ENCODE measurements at places on chromosomes 6 and 20.

GRCh38 chr6:116500969-116501433, 10.4 kb upstream of the CALHM5 start:
- no peak for DNase-seq

DNA sequence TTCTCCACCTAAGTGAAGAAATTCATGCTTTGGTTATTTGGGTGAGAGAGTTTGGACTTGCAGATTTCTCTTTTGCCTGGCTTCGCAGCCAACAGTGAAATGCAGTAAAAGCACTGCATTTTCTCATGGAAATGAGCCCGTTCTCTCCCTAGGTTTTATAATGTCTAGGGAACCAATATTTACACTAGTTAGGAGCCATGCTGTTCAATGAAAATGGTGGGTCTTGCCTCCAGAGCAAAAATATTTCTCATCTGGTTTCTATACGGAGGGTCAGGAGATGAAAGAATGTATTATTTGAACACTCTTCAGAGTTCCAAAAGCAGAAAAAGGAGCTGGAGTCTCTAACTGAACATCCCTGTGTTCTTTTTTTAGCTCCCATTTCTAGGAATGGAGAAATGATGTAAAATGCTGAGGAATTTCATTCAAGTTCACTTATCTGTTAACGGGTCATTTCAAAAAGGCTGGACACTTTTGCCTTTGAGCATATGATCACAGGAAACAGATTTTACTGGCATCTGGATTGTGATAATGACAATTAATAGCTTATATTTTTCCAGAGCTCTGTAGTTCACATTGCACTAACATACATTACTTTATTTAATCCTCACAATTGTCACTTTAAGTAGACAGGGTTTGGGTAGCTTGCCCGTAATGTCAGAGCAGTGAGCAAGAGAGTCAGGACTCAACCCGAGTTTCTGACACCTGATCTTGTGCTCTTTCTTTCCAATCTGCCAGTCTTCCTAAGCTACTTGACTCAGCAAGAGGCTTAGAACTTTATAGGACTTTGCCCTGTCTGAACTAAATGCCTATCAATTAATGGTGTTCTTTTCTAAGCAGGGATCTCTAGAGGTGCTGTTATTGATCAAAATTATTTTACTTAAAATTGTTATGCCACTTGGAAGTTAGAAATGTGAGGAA, 78.0 kb downstream of the PPP1R14C start:
- DNase-seq = no peak

GRCh38 chr20:48808382-48809034, 19.3 kb downstream of the PREX1 start:
- DNase-seq = no peak

DNA sequence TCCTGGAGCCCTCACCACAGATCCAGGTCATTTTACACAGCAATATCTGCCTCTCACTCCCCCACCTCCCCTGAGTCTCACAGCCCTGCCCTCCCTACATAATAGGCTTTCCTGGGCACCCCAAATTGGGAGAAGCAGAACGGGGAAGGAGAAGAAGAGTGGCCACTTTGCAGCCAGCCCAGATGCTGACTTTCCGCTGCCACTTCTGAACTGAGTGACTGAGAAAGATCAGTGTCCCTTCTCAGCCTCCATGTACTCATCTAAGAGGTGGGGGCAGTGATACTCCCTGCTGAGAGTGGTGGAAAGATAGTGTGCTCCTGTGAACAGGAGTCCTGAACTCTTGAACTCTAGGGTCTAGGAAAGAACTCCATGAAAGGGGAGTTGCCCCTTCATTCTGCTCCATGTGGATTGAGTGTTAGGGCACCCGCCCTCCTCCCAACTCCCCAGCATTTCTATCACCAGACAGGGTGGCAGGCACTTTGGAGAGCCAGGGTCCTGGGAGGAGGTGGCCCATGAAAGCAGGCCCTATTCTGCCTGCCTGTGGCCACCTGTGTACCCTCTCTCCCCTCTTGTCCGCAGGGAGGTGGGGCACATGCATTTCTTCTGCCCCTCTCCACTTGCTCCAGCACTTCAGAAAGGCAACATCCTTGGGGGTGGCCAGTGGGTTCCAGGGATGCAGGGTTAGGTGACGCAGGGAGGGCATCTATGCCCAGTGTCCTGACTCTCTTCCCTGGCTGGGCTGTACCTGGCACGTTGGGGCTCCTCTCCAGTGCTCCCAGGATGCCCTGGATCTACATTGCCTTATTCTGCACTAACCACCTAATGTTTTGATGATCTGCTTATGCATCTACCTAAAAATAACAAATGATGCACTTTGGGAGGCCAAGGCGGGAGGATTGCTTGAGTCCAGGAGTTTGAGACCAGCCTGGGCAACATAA, 38.3 kb upstream of the MRPS18A start:
- no peak for DNase-seq

DNA sequence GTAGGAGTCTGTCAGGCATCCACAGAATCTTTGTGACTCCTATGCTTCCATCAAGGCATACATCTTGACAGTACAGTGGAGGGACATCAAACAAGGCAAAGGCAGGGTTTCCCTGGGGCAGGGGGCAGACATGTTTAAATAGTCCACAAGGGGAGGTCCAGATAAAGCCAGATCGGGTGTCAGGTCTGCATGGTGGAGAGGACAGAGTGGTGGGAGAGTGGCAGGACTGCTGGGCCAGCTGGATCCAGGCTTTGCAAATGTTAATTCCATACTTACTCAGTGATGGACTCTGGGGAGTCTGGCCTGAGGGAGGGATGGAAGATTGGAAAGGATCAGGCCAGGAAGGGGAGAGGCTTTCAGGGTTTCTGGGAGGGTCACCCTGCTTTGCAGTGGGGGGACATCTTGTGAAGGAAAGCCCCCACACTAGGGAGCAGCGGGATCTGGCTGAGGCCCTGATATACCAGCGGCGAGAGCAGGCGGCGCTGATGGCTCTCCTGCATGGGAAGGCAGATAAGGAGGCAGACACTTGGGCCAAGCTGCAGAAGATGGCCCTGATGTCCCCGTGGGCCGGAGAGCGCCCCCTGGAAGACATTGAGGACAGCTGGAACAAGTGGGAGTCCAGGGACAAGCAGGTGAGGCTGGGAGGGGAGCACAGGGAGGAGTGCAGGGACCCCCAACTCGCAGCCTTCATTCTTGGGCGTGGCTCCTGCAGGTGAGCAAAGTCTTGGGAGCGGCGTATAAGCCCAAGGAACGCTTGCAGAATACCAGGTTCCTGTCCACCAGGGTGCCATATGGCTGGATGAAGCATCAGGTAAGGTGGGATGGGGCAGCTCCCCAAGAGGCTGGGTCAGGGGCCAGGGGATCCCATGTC, 44.6 kb downstream of the SUN5 start:
- no peak for DNase-seq

- DNase-seq = no peak
Observed at GRCh38 chr6:120646101-120646500, 688.2 kb downstream of the TBC1D32 start.

- DNase-seq = no peak
Observed at GRCh38 chr6:39044181-39044580, 4.4 kb upstream of the GLP1R start.

DNA sequence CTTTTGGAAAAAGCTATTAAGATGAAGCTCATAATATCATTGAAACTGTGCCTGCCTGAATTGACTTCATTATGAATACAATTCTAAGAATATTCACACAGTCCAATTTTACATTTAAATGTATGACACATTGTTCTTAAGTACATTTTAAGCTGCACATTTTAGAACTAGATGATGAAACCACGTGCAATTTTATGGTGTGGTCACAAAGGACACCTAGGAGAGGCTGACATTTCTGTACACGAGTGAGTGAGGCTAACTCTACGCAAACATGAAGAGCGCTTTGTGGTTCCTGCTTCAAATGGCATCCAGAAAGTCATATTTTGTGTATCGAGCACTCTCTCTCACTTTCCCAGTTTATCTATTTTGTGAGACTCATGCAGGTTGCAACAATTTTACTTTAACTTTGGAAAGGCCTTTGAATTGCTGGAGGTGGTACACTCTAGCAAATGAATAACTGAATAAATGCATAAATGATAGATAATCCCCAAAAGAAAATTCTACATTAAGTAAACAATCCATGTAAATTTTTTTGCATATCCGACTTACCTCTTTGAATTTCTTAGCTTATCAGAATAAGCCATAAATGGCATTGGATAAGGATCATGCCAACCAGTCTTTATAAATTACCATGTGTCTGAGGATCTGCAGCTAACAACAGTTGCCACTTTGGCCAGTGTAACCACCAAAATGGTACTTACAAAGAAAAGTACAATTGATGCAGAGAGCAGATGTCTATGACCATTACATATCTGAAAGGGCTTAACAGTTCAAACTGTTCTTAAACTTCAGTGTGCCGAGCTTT, 97.3 kb downstream of the NRSN1 start:
- no peak for DNase-seq

GRCh38 chr6:16474772-16475493, 236.5 kb downstream of the GMPR start:
- no peak for DNase-seq

DNA sequence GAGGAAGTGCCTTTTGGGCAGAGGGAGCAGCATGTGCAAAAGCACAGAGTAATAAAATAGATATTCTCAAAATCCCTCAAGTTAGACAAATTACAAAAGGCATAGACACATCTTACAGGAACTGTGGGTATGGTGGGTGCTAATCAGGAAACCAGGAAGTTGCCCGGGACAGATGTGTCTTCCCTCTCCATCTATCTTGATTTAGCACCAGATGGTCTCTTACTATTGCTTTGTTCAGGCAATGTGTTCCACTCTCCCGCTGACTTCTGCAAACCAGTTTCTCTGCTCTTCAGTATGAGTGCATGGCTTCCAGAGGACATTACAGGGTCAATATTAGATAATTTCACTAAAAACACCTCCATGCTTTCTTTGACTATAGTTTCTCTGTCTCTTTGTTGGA, 13.2 kb downstream of the CITED2 start:
- no peak for DNase-seq

- no peak for DNase-seq
Observed at GRCh38 chr20:6956056-6956455, 188.6 kb downstream of the BMP2 start.

DNA sequence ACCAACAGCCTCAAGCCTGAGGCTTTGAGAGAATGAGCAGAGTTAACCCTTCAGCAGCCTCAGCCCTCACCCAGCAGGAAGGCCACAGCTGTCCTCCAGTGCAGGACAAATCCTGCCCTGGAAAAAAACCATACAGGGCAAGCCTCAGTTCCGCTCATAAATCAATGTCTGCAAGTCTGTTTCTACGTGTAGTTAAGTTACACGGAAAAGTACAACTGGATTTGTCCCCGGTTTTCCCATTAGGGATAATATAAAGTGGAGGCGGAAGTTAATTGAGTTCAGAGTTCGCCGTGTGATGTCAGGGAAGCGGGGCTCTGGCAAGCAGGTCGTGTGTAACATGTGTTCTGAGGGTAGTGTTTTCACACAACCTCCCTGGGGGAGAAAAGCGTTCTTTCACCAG, 44.2 kb upstream of the EYA2 start:
- DNase-seq = no peak

DNA sequence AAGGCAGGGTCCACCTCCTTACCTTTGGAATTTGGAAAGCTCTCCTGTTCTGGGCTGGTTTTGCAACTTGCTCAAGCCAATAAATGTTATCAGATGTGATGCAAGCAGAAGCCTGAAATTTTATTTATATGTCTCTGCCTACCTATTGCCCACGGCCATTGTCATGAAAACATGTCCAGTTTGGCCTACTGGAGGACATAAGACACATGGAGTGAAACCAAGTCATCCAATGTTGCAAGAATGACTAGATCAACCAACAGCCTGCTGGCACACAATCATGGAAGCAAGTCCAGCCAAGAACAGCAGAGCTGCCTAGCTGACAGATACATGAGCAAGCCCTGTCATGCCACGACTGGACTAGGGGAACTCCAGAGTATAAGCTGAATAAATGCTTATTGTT, 56.7 kb upstream of the IRAK1BP1 start:
- DNase-seq = no peak

DNA sequence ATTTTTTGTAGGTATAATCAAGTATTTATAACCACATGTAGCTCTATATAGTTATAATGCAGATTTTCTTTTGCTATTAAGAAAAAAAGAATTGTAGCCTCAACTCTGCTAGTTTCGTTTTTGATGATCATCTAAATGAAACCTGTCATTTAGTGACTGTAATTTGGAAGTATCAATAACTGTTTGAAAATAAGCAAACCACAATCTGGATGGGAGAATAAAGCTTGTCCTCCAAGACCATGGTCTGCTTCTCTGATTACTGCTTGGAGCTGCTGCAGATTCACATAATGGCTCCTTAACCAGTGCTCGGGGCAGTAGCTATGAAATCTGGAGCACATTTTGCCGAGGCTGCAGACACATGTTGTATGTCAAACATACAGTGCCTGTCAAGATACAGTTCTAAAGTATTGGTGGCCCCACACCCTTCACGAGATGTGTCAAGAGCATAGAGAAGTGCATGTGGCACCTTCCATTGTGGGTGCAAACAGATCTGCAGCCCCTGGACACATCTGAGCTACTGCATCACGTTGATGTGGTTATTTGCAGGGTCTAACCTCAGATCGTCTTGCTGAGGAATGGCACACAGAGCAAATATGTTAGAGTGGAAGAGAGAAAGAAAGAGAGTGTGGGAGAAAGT, 255.7 kb upstream of the SUPT3H start:
- DNase-seq = no peak

Data from non-pigmented ciliary epithelial cell (primary cell).